ENCODE measurements at places on chromosomes 2 and 18.

- DNase-seq: no peak
Observed at GRCh38 chr2:203759690-203760365, 53.4 kb downstream of the CD28 start.

GRCh38 chr18:23228102-23229061 is 93.1 kb downstream of the CABLES1 start:
- peak; percentile 54 for DNase-seq

- no peak for DNase-seq
Observed at GRCh38 chr2:86064006-86064405, 41.7 kb downstream of the POLR1A start.

- no peak for DNase-seq
Observed at GRCh38 chr18:5729983-5730699, 165.2 kb downstream of the TMEM200C start.

DNA sequence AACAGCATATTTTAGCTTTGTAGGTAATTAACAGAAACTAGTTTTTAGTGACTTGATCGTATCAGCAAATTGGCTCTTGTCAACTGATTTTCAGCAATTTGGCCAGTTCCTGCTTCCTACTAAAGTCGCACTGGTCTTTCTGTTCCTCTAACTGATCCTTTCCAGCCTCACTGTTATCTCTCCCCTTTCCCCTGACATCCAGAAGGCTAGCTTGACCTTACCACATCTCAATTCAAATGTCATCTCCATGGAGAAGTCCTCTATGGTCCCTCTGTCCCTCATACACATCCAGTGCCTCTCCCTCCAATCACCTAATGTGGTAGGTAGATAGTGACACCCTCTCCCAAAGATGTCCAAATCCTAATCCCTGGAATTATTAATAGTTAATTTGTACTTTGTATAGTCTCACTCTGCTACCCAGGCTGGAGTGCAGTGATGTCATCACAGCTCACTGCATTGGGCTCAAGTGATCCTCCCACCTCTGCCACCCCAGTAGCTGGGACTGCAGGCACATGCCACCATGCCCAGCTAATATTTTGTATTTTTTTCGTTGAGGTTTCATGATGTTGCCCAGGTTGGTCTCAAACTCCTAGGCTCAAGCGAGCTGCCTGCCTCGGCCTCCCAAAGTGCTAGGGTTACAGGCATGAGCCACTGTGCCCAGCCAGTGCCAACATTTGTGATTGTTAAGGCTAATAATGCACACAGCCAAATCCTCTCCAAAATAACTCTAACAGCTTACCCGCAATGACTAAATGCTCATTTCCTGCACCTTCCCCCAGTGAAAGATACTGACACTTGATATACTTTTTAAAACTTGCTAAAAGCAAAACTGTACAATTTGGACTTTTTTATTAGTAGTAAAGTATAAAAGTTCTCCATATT is 16.9 kb downstream of the PSTPIP2 start:
- peak; percentile 63 for DNase-seq

GRCh38 chr2:232957657-232958090 is 55.4 kb downstream of the NGEF start:
- DNase-seq: no peak

DNA sequence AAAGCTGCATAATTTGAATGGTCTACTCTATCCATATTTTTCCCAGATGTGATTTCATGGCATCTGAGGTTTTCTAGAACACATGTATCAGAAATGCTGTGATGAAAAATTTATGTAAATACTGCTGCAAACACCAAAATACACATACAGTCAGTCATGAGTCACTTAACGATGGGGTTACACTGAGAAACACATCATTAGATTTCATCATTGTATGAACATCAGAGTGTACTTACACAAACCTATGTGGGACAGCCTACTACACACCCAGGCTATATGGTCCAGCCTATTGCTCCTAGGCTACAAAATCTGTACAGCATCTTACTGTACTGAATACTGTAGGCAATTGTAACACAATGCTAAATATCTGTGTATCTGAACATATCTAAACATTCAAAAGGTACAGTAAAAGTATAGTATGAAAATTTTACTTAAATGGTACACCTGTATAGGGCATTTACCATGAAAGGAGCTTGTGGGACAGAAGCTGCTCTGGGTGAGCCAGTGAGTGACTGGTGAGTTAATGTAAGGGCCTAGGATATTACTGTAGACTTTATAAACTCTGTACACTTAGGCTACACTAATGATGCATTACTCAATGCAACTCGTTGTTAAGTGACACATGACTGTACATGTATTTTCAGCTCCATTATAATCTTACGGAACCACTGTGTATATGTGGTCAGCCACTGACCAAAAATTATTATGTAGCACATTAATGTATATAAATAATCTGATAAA is 33.5 kb downstream of the PNO1 start:
- peak; percentile 6 for DNase-seq

- no peak for DNase-seq
Observed at GRCh38 chr2:215461836-215462532, 26.1 kb upstream of the FN1 start.

DNA sequence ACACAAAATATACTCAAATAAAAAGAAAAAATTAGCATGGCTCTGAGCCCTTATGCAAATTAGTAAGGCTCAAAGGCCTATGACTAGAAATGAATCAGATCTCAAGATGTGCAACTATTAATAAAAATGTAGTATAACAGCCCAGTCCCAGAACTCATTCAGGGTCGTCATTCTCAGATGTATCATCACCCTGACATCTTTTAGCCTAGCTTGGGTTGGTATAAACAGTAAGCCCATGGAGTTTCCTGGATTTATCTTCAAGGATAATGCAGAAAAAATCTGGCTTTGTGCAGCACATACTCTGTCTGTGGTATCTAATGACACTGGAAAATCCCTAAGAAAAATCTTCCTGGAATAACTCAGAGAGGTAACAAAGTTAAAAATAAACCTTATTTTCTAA is 239.3 kb downstream of the ZNF385B start:
- no peak for DNase-seq

DNA sequence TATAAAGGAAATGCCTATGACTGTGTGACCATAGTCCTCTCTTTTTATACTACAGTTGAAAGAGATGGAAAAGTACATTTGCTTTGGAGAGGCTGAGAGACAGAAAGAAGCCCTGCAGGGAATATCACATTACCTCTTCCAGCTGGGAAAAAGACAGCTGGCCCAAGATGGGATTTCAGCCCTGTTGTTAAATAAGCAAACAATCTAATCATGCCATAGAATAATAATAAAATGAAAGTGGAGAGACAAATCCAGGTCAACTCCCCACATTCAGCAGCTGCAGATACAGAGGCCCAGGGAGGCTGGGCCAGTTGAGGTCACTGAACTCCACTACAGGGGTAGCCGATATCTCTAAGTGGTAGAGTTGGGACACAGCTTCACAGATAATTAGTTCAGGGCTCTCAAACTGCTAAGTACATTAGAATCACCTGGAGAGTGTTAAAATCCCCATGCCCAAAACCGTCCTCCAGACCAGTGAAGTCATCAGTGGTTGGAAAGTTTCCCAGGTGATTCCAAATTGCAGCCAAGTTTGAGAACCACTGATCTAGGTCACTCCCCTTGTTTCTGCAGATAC is 81.9 kb downstream of the MOGAT1 start:
- DNase-seq: no peak

DNA sequence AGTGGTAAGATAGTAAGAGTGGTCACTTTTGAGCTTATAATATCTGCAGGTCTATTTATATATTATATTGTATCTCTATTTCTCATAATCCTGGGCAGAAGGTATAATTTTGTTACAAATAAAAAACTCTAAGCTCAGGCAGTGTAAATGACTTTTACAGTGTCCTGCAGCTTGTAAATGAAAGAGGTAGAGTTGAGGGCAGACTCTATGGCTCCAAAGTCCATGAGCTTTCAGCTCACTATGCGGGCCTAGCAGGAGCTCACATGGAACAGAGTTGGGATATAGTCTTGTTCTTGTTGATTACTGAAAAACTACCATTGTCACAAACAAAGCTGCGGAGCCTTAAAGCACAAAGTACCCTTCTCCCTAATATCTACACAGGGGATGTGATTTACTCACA is 361.4 kb downstream of the LNPK start:
- no peak for DNase-seq

DNA sequence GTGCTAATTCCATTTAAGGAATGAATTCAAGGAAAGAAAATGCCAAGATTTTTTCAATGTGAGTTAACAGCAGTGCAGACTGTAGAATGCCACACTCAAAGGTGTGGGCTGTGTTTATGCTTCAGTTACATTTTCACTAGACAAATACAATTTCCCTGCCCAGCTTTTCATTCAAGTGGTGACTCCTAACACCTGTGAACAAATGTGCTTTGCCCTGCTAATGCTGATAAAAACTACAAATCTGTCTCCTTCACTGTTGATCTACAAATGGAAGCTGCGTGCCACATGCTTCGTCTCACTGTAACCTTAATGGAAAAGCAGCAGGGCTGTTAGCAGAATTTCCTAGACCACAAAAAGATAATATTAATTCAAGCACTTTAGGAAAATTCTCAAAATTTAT is 19.8 kb upstream of the TCF4 start:
- DNase-seq: no peak

GRCh38 chr2:191155608-191156071 is 4.8 kb upstream of the STAT4 start:
- DNase-seq: peak; percentile 46

GRCh38 chr2:120469426-120469825 is 123.5 kb downstream of the INHBB start:
- DNase-seq: no peak

DNA sequence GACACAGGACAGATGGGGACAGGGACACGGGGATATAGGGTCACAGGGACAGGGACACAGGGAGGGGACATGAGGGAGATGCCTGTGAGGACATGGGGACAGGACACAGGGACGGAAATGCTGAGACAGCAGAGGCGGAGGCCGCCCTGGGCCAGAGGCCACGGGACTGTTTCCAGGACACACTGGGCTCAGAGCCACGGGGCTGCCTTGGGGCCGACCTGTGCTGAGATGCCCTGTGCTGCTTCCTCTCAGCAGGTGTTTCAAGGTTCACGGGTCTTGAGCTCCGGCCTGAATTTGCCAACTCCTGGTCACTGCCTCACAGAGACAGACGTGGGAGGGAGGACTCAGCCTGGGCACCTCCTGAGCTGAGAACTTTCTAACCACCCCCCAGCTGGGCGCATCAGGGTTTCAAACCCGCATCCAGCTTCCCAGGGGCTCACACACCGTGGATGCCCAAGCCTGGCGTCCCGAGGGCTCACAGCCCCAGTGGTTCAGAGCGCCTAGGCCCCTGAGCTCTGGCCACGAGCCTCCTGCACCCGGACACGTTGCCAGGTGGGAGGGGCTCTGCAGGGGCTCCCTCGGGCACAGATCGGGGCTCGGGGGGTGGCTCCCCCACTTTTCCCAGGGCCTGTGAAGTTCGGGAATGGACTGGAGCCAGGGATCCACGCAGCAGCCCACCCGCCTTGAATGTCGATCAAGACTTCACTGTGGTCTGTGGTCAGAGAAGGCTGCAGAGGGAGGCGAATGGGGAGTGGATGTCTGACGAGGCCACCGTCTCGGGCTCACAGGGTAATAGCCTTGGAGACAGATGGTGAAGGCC is 64.1 kb downstream of the SLC66A2 start:
- DNase-seq: no peak

DNA sequence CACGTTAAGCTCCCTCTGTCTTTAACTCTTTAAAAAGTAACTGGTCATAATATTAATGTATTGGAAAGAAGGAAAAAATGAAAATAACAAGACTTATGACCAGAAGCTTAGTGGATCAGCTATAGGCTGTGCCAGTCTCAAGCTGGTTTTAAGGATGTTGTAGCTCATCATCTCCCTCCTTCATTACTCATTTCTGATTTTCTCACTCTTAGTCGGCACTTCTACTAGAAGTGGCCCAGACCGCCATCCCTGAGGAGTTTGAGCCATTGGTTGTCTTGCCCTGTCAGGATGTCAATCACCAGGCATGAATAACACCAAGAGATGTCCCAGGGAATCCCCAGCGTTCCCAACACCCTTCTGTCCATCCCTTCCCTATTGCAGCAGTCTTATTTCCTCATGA is 151.5 kb downstream of the ASXL3 start:
- DNase-seq: no peak

- no peak for DNase-seq
Observed at GRCh38 chr2:169980001-169980400, 152.7 kb downstream of the UBR3 start.

GRCh38 chr2:178700922-178701342 is 106.3 kb downstream of the TTN start:
- peak; percentile 30 for DNase-seq

DNA sequence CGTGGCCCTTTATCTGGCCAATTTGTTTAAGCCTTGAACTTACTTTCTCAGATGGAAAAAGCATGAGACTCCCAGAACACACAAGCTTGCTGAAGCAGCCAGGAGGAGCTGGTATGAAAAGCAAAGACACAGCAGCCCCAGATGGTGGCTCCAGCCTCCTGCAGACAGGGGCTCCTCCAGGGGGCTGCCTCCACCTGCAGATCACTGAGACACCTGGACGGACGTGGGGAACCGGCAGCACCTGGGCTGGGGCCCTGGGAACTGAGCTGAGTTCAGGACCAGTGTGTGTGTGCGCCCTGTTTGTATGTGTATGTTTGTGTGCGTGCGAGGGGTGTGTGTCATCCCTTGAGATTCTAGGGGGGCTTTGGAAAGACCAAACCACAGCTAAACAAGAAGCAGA is 8.6 kb downstream of the CYS1 start:
- DNase-seq: no peak

DNA sequence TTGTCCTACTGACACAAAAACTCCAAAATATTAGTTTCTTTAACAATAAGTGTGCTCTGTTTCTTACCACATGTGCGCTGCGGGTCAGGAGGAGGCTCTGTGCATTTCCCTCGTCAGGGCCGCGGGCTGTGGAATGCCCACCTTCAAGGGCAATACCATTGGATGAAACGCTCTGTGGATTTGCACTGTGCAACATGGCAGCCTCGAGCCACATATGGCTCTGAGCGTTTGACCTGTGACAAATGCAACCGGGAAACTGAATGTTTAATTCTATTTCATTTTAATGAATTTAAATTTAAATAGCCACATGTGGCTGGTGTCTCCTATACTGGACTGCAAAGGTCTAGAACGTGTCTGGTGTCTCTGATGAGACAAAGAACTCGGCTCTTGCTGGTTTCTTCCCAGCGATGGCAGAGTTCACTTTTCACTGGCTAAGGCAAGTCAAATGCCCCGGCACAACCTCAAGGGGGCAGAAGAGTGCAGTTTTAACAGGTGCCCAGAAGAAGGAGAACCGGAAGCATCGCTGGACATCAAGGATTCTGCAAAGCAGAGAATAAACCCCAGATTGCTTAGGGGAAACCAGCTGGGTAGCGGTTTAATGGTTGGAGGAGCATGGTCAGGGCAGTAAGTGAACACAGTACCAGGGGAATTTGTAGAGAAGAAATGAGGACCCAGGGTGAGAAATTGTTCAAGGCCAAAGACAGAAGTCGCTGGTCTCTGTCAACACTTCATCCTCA is 37.0 kb upstream of the TMEM18 start:
- DNase-seq: peak; percentile 41
